Adrenal gland (tissue), 19 donors: ENCODE measurements at places on chromosomes 4 and X. TPM values are rescaled to one million over a fixed set of nuclear protein-coding genes. Genes with fewer than 3 reads are reported as not detected.

GRCh38 chr4:39698424-39699009 is 581 bp downstream of the UBE2K start:
- H3K27ac ChIP-seq: peak overlapping the region; percentile 87
- H3K36me3 ChIP-seq: no peaks in the 10 kb centered on the region
- peak; percentile 58 for DNase-seq
- H3K27me3 ChIP-seq: no peaks in the 10 kb centered on the region
- peaks cover 17% of the 10 kb centered on the region for H3K4me1 ChIP-seq

DNA sequence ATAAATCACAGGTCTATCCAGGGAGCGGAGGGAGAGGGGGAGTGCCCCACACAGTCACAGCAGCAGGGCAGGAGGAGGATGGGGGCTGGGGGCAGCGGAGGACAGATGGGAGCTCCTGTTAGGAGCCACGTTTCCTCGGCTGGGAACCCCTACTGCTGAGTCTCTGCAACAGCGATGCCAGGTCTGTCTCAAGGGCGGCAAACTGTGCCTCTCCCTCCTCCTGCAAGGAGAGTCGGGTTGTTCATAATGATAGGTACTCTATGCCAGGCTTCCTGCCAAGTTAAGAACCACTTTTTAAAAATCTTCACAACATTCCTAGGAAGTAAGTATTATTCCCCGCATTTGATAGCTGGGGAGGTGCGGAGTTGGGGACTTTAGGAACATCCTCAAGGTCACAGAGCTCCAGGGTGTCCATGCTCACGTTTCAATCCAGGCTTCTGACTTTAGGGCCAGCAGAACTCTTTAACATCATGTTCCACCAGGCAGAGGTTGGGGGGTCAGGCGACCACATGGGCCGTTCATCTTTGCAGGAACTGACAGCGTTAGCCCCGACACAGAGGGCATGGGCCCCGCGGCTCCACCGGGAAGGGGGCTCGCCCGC is 98.3 kb upstream of the MAML3 start:
- H3K36me3 ChIP-seq: no peaks in the 10 kb centered on the region
- DNase-seq: peak; percentile 54
- H3K4me3 ChIP-seq: peak overlapping the region; percentile 66

GRCh38 chr4:5821665-5822358 is 71.1 kb downstream of the CRMP1 start:
- no peaks in the 10 kb centered on the region for H3K4me1 ChIP-seq
- peaks cover 3% of the 10 kb centered on the region for H3K36me3 ChIP-seq
- H3K27me3 ChIP-seq: no peaks in the 10 kb centered on the region
- H3K4me3 ChIP-seq: no peak overlapping the region
- DNase-seq: no peak

GRCh38 chr4:169351872-169352271 is 81.1 kb upstream of the SH3RF1 start:
- H3K4me3 ChIP-seq: no peak overlapping the region
- no peak for DNase-seq
- no peaks in the 10 kb centered on the region for H3K36me3 ChIP-seq
- no peaks in the 10 kb centered on the region for H3K27me3 ChIP-seq

DNA sequence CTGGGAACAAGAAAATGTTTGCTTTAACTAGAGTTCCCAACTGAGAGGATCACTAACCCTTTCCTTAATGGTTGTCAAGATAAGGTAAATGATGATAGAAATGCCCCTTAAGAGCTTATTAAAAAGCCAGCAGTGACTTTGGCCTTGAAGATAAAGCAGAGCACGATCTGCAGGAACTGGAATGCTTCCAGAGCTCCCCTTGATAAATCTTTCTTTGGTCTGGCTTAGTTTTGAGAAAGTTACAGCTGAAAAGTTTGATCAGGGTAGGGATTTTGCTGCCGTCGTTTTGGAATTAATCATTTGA is 64.0 kb downstream of the PTTG2 start:
- no peaks in the 10 kb centered on the region for H3K4me1 ChIP-seq
- no peak for DNase-seq
- no peaks in the 10 kb centered on the region for H3K36me3 ChIP-seq
- H3K4me3 ChIP-seq: peak overlapping the region; percentile 8
- no peaks in the 10 kb centered on the region for H3K27me3 ChIP-seq

- no peaks in the 10 kb centered on the region for H3K36me3 ChIP-seq
- no peaks in the 10 kb centered on the region for H3K4me1 ChIP-seq
- no peak overlapping the region for H3K4me3 ChIP-seq
Observed at GRCh38 chrX:66013194-66013816, 26.6 kb downstream of the VSIG4 start.

DNA sequence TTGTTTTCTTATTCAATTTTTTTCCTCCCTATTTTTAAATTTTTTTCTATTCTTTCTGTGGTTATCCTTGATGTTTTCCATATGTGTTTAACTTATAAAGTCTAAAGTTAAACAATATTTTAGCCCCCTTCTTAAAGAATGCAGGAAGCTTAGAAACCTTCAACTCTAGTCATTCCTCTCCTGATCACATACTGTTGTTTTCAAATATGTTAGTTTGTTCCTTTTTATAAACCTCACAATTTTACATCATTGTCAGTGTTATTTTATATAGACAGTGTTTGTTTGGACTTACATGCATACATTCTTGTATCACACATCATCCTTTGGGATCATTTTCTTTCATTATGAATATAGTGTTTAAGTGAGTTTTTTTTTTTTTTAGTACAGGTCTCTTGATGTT is 31.6 kb downstream of the KANTR start:
- H3K4me3 ChIP-seq: no peak overlapping the region
- H3K36me3 ChIP-seq: no peaks in the 10 kb centered on the region
- H3K4me1 ChIP-seq: no peaks in the 10 kb centered on the region

GAGE12F gene
- not detected for total RNA-seq

DNA sequence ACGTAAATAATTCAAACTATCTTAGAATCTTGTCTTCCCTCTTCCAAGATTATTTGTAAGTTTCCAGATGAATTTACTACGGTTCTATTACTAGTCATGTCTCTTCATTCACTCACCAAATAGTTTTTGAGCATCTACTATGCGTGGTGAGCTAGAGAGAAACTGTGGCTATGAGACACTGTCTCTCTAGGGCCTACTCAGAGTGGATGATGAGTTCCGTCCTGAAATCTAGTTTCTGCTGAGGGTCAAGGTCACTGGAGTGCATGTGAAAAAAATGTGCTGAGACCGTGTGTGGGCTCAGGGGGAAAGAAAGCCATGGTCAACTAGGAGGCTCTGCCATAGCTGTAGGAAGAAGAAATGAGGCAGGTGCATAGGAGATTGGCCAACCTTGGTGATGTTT is 320.2 kb upstream of the GATB start:
- H3K36me3 ChIP-seq: no peaks in the 10 kb centered on the region
- no peak overlapping the region for H3K4me3 ChIP-seq
- H3K4me1 ChIP-seq: no peaks in the 10 kb centered on the region
- H3K27me3 ChIP-seq: no peaks in the 10 kb centered on the region
- H3K27ac ChIP-seq: no peak overlapping the region

NAP1L3 gene
- total RNA-seq: 9.8 TPM

NDST3 gene
- 0.15 TPM for total RNA-seq

- H3K4me1 ChIP-seq: no peaks in the 10 kb centered on the region
- H3K4me3 ChIP-seq: no peak overlapping the region
- H3K36me3 ChIP-seq: no peaks in the 10 kb centered on the region
- peak; percentile 62 for DNase-seq
- no peak overlapping the region for H3K27ac ChIP-seq
Observed at GRCh38 chr4:22607382-22607781, 85.4 kb upstream of the GBA3 start.

GRCh38 chr4:125734504-125734903 is 419.7 kb downstream of the FAT4 start:
- H3K36me3 ChIP-seq: no peaks in the 10 kb centered on the region
- no peak for DNase-seq
- peaks cover 4% of the 10 kb centered on the region for H3K4me1 ChIP-seq

DNA sequence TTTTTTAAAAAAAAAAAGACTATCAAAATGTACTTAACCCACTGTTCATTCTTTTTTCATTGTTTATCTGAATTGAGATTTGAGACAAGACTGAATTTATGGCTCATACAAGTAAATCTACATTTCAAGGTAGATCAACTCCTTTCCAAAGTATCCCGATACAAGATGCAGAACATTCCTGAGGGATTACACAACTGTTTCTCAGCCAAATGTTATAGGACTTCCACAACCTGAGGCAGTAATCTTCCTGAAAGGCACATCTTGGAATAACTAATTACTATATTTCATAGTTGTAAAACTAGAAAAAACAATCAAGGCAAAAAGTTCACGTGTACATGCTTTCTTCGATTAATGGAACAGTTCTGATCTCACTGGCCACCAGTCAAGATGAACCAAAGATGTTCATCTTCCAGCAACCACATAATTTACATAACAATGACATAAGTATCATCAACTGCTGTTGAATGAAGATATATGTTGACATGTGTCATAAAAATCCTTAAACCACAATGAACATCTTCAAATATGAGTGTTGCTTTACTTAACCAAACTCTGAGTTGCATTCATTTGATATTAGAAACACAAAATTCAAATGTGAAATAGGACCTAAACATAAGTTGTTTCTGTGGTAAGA is 225.2 kb upstream of the DKK2 start:
- no peaks in the 10 kb centered on the region for H3K4me1 ChIP-seq
- no peak overlapping the region for H3K27ac ChIP-seq
- H3K27me3 ChIP-seq: no peaks in the 10 kb centered on the region

GRCh38 chr4:127141856-127142255 is 490.9 kb upstream of the INTU start:
- no peak overlapping the region for H3K27ac ChIP-seq
- H3K27me3 ChIP-seq: no peaks in the 10 kb centered on the region
- no peak overlapping the region for H3K4me3 ChIP-seq
- no peak for DNase-seq
- no peaks in the 10 kb centered on the region for H3K4me1 ChIP-seq

DNA sequence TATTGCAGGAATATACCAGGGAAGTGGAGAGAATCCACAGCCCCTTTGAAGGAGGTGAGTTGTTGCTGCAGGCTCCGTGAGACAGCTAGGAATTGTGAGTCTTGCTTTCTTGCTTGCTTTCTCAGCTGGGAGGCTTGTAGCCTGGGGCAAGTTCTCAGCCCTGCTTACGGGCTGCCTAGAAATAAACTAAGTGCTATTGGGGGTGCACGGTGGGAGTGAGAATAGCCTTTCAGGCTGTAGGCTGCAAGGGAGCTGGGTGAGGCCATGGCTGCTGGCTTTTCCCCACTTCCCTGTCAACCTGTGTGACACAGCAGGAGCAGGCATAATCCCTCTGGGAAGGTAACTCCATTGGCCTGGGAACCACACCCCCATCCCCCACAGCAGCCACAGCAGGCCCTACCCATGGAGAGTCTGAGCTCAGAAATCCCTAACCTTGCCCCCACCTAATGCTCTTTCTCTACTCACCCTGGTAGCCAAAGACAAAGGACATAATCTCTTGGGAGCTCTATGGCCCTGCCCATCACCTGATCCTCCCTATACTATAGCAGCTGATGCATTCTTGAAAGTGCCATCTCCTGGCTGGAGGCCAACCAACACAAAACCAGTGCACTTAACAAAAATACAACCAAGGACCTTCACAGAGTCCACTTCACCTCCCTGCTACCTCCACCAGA is 113.0 kb downstream of the MMRN1 start:
- H3K27ac ChIP-seq: no peak overlapping the region
- H3K4me1 ChIP-seq: no peaks in the 10 kb centered on the region
- DNase-seq: no peak
- no peaks in the 10 kb centered on the region for H3K27me3 ChIP-seq
- H3K4me3 ChIP-seq: no peak overlapping the region

DNA sequence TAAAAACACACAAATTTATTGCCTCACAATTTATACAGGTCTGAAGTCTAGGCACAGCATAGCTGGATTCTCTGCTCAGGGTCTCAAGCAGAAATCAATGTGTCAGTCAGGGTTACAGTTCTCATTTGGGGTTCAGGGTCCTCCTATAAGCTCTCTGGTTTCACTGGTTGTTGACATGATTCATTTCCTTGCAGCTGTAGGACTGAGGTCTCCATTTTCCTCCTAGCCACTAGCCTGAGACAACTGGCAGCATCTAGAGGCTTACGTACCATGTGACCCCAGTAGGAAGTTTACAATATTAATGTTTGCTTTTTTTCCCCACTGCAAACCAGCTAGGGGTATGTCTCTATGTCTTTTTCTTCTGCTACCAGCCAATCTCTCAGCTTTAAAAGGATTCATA is 102.5 kb downstream of the CPEB2 start:
- H3K4me3 ChIP-seq: no peak overlapping the region
- H3K4me1 ChIP-seq: no peaks in the 10 kb centered on the region
- no peaks in the 10 kb centered on the region for H3K27me3 ChIP-seq
- no peak overlapping the region for H3K27ac ChIP-seq
- no peak for DNase-seq
- H3K36me3 ChIP-seq: no peaks in the 10 kb centered on the region

SFRP2 gene
- 1.2 TPM for total RNA-seq

DNA sequence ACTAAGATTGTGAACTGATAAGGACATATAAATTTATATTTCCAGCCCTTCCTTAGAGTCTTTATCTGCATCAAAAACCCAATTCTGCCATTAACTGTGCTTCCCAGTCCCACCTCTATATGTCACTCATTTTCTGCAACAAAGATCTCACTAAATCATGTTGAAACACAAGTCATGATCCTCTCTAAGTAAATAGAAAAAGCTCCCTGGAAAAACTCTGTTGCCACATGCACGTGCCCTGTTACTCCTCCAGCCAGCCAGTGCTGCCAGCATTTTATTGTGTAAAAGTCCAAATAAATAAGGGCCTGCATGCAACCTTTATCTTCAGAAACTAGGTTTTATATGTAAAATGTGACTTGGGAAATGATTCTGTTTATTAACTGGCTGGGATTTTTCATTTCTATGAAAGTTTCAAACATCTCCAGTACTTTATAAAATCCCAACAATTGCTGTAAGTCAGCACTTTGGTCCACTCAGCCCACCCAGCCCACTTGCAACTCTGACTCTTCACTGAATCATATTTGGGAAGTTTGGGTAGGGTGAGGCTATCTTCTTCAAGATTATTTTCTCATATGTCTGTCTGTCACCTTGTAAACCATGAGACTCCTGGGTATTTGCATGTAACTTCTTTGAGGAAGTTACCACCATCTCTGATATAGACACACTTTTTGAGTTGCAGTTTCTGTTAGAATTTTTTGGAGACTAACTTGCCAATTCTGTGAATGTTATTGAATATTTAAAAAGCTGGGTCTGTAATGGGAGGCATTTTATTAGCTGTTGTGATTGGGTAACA is 40.0 kb upstream of the SMARCA5 start:
- no peak for DNase-seq
- H3K27me3 ChIP-seq: no peaks in the 10 kb centered on the region
- no peak overlapping the region for H3K4me3 ChIP-seq
- peaks cover 17% of the 10 kb centered on the region for H3K36me3 ChIP-seq
- H3K4me1 ChIP-seq: no peaks in the 10 kb centered on the region

NPY1R gene
- total RNA-seq: 70.4 TPM

XAGE1B gene
- total RNA-seq: not detected

- H3K27me3 ChIP-seq: no peaks in the 10 kb centered on the region
- no peaks in the 10 kb centered on the region for H3K36me3 ChIP-seq
- peaks cover 6% of the 10 kb centered on the region for H3K4me1 ChIP-seq
- no peak within 1 kb of the TSS for H3K27ac ChIP-seq
- H3K4me3 ChIP-seq: no peak within 1 kb of the TSS
Observed at GRCh38 chr4:38782452-38783108, at the start of gene TLR10. Gene TLR10, minus strand, starts transcription at chr4:38782990. Its CDS starts 7,400 bp downstream, at chr4:38775590.

GRCh38 chr4:138114434-138114833 is 127.7 kb downstream of the SLC7A11 start:
- no peak overlapping the region for H3K4me3 ChIP-seq
- H3K27me3 ChIP-seq: no peaks in the 10 kb centered on the region
- no peaks in the 10 kb centered on the region for H3K36me3 ChIP-seq
- DNase-seq: no peak
- H3K4me1 ChIP-seq: no peaks in the 10 kb centered on the region
